ENCODE measurements at places on chromosomes 16 and 17.

DNA sequence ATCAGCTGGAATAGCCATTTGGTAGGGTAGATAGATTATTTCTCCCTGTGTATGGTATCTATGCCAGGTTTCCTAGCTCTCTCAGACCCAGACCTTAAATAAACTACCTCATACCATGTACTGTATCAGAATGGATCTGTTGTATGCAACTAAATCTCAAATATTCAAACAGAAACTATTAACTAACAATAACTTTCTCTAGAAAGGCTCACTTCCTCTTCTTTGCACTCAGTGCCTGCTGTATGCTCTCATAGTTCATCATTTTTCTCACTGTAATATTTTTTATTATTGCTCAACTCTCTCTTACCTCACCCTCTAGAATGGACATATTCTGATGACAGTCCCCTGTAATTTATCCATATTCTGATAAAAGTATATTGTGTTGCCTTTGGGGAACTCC is 182.4 kb downstream of the TOX3 start:
- no peak for DNase-seq

DNA sequence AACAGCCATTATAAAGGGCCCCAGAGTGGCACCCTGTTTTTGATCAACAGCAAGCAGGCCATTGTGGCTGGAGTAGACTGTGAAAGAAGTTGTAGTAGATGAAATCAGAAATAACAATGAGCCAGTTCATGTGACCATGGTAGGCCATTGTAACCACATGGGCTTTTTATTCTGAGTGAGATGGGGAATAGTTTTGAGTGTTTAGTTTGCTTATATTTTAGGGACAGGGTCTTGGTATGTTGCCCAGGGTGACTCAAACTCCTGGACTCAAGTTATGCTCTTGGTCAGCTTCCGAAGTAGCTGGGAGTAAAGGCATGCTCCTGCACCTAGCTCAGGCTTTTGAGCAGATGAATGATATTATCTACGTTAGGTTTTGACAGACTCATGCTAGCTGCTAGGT is 12.0 kb downstream of the CBFB start:
- DNase-seq, result peak; percentile 78

GRCh38 chr17:50076591-50077235 is 18.4 kb upstream of the PDK2 start:
- DNase-seq, result no peak

GRCh38 chr17:73748508-73748907 is 104.3 kb upstream of the SDK2 start:
- no peak for DNase-seq

- DNase-seq, result no peak
Observed at GRCh38 chr17:68418876-68419275, 38.4 kb downstream of the WIPI1 start.

DNA sequence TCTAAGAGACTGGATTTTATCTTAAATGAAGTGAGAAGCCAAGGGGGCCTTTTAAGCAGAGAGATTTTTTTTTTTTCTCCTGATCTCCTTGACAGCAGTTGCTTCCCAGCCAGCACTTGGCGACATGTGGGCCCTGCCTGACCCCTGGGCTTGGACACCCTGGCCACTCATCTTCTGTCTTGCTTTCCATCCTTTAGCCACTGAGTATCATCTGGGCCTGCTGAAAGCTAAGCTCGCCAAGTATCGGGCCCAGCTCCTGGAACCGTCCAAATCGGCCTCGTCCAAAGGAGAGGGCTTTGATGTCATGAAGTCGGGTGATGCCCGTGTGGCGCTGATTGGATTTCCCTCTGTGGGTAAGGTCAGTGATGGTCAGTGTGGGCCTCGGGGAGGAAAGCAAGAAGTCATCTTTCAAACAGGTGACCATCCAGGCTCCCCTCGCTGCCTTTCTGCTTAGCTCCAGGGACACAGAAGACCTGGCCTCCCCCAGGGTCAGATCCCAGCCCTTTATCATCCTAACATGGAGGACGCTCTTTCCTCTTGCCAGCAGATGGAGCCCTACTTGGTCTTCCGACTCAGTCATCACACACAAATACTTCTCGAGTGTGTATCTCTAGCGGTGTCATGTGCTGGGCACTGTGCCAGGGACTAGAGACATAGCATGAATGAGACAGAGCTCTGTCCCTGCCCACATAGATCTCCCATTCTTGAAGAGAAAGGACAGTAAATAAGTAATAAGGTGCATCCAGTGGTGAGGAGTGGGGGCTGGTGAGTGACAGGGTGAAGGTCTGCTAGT is 6.1 kb downstream of the DRG2 start:
- DNase-seq, result peak; percentile 72

DNA sequence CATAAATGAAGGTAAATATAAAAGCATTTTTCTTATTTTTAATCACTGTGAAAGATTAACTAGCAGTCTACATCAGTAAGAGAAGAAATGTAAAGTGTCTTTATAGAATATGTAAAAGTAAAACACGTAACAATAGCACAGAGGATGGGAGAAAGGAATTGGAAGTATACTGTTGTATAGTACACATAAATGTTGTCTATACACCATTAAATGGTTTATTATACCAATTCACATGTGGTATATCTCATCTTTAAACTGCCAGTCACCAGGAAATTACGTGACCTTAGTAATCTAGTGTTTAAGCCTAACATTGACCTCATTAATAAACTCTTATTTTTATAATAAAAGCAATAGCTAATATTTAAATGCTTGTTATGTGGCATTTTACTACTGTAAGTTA is 87.4 kb downstream of the USP32 start:
- DNase-seq, result no peak

- no peak for DNase-seq
Observed at GRCh38 chr17:27595208-27595607, 35.8 kb upstream of the LGALS9 start.

DNA sequence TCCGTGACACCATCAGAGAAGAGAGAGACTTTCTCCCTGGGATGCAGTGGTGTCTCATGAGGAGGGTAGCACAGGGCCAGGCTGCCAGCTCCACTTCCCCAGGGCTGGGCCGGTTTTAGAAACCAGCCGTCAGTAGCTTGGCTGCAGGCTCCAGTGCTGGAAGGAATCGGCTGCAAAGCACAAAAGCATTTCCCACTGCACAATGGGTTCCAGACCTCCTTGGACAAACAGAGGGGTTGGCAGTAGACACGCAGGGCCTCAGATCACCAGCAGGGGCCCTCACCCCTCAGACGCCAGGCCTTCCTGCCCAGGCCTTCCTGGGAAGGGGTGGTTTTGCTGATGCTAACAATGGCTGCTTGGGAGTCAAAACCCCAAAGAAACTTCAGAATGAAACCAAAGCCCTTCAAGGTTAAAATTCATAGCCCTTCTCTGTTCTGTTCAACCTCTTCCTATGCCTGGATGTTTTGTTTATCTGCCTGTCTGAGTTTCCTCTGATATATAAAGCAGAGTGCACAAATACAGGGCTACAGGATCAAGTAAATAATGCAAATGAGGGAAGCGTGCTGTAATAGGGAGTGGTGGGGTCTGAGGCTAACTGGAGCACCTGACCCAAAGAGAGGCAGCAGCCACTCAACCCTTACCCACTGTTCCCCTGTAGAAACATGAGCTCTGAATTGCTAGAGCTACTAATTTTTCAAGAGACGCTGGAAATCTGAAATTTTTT is 26.2 kb downstream of the TEKT5 start:
- DNase-seq, result peak; percentile 3

DNA sequence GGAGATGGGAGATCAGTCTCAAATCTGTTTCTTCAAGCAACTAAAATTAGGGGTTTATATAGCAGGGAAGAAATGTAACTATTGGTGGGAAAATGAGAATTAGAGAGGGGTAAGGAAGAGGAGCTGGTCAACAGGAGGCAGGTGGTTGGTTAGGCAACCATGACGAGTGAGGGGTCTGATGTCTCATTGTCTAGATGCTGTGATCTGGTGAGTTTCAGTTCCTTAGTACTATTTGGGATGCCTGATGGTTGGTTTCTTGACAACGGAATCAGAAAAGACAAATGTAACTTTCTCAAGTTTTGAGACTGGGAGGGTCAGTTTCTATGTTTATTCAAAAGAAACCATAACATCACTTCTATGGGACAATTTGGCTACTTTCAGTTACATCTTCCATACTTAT is 415.3 kb upstream of the C16orf82 start:
- DNase-seq, result no peak

GRCh38 chr17:31579265-31579664 is 187.8 kb downstream of the RAB11FIP4 start:
- peak; percentile 69 for DNase-seq

GRCh38 chr17:80792373-80792781 is 199.3 kb upstream of the CHMP6 start:
- peak; percentile 9 for DNase-seq

DNA sequence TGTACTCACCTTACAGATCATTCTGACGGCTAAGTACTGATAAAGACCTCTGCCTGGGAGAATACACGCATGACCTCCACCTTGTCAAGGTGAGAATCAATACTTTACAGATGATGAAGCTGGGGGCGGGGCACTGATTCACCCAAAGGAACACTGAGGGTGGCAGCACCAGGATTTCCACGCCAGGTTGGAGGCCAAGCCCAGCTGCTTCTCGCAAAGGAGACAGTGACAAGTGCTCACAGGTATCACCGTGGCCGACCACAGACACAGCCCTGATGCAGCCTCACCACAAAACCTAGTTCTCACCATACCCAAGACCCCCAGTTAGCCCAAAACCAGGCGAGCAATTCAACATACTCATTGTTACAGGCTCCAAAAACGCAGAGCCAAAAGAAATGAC is 434.2 kb downstream of the SOX9 start:
- no peak for DNase-seq

GRCh38 chr16:12546918-12547607 is 256.6 kb downstream of the CPPED1 start:
- DNase-seq, result no peak

DNA sequence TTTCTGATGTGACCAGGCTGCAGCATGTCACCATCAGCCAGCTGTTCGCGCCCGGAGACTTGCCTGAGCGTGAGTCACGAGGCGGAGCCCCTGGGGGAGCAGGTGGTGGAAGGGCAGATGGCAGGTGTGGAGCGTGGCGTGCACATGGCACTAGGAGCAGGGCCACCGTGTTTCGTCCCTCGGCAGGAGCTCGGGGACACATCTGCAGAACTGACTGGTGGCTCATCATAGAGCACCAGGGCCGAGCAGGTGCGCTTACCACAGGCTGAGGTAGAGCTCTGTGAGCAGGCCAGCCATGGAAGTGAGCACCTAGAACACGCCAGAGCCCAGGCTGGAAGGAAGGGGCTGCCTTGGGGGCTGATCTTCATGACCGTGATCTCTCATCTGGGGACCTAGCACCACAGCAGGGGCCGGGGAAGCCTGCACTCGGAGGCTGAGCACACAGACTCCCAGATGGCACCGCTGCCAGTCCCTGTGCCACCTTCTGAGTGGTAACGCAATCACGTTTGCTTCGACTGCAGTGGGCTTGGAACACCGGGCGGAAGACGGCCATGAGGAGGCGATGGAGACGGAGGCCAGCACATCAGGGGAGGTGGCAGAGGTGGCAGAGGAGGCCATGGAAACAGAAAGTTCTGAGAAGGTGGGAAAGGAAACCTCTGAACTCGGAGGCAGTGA is 61.8 kb upstream of the ENDOV start:
- DNase-seq, result no peak

GRCh38 chr17:17871913-17872312 is 35.1 kb upstream of the SREBF1 start:
- no peak for DNase-seq

DNA sequence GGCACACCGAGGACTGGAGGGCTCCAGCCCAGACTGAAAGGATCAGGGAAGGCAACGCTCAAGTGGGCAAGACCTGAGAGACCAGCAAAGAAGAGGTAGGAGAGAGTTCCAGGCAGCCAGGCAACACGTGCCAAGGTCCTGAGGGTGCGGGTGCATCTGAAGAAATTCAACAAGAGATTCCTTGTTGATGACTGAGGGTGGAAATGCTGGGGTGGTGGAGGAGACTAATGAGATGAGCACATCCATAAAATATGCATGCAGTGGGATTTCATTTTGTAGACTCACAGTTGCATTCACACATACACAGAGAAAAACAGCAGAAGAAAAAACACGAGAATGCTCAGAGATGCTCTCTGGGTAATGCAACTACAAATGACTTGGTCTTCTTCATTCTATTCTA is 154.8 kb upstream of the FOXF1 start:
- DNase-seq, result peak; percentile 96

GRCh38 chr16:1466968-1467521 is 7.8 kb downstream of the CLCN7 start:
- no peak for DNase-seq

GRCh38 chr16:85767531-85767930 is 16.6 kb upstream of the C16orf74 start:
- DNase-seq, result peak; percentile 84

GRCh38 chr17:77473615-77474226 is 333.0 kb downstream of the SEC14L1 start:
- no peak for DNase-seq

- no peak for DNase-seq
Observed at GRCh38 chr17:59331929-59332748, 684 bp downstream of the YPEL2 start.

DNA sequence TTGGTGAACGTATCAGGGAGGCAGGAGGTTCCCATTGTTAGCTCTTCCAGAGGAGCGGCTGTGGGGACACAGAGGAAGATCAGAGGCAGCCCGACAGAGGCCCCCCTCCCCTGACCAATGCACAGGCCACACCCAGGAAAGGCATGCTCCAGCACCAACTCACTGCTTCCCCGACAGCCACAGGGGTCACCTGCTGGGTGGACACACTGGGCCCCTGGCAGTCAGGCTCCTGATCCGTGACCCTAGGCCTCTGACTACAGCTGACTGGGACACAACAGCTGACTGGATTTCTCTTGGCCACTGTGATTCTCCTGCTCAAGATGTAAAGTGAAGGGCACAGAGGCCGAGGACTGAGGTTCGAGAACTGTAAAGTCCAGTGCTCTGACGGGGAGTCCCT is 63.5 kb downstream of the IL21R start:
- no peak for DNase-seq

DNA sequence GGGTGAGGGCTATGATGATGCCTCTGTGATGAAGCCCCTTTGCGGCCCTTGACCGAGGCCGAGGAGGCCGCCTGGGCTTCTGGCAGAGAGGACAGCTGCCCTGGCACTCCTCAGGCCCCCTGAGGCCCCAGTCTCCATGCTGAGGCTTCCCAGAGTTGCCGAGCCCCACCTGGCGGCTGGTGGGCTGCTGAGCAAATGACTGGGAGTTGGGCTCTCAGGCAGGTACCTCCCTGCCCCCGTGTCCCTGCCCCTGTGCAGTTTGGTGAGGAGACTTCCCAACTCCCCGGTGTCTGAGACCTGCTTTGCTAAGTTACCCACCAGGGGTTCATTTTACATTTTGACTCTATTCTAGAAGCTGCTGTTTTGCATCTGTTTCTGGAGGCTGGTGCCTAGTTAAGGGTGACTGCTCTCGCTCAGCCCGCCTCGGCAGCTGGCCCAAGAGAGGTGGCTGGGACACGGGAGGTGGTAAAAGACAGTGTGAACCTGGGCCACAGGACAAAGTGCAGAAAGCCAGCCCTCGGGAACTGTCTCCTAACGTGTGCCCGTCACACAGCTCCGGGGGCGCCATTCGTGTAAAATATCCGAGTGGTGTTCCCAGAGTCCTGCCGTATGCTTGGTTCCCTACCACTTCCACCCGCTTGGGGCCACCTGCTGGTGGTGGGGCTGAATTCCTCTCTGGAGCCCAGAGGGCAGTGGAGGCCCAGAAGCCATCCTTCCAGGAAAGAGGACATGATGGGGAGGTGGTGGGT is 134.5 kb downstream of the RAB11FIP4 start:
- no peak for DNase-seq

GRCh38 chr16:66511602-66512271 is 38.2 kb downstream of the TK2 start:
- DNase-seq, result peak; percentile 86

- DNase-seq, result peak; percentile 34
Observed at GRCh38 chr17:61294286-61294685, 105.4 kb upstream of the TBX2 start.

GRCh38 chr16:19913340-19913645 is 28.6 kb upstream of the GPRC5B start:
- peak; percentile 5 for DNase-seq

- no peak for DNase-seq
Observed at GRCh38 chr17:80295559-80295958, 34.9 kb downstream of the RNF213 start.

All from fibroblast of lung (primary cell).